ENCODE measurements at places on chromosomes 3 and 15.

DNA sequence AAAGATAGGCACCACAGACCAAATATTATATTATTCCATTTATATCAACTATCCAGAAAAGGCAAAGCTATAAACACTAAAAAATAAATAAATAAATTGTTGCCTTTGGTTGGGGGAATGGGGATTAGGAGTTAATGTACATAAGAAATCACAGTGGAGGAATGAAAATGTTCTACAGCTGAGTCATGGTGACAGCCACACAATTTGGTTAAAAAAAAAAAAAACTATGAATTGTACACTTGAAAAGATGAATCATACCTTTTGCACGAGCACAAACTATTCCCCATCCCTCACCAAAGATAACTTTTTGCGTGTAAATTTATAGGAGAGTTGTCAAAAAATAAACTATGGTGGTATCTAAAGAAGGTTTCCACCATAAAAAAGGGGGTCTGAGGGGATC is 103.2 kb downstream of the TBC1D5 start:
- DNase-seq, result no peak

DNA sequence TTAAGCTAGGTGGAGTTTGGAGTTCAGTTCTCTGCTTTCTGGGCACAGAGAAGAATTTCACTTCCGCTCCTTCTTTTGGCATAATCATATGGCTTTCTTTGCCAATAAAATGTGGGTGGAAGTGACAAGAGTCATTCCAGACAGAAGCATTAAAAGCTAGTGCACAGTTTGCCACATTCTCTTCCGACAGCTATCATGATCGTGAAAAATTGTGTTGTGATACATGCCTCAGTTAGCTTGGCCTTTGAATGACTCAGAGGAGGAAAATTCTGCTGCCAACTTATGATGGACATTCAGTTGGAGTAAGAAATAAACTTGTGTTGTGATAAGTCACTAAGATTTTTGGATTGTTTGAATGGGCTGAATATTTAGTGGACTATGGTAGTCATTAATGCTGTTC is 291.7 kb upstream of the SATB1 start:
- DNase-seq, result no peak

DNA sequence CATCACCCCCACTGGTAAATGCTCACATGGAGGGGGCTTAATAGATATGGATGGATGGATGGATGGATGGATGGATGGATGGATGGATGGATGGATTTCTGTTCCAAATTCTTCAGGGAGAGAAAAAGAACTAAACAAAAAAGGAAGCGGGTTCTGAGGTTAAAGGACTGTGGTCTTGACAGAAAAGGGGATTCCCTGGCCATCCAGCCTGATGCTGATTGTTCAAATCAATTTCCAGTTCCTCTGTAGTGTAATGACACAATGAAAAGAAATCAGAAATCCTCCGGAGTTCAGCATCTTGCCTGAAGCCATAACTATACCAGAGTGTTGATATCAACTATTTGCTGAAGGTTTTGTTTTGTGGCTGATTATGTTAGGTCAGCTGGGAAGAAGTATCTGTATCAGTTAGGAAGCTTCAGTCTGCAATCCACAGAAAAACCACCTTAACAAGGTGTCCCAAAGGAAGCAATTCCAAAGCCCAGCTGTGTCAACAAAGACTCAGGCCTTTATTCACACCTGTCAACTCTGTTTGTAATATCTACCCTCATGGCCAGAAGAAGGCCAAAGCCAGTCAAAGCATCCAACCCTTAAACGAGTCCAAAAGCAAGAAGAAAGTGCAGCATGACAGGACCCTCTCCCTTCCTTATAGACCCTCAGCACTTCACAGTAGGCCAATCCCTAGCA is 24.5 kb upstream of the RASA2 start:
- no peak for DNase-seq

DNA sequence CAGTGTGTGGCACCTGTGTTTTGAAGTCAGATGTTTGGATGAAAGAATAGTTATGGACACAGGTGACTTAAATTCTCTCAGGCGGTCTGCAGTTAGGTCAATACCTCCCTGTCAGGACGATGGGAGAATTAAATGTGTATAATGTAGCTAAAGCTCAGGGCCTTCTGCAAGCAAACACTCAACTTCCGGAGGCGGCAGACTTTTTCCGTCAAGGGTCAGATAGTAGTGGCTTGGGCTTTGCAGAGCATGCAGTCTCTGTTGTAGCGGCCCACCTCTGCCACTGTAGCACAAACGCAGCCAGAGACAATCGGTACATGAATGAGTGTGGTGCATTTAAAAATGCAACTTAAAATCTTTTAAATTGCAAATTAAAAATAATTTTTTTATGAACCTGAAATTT is 47.4 kb downstream of the CMTM8 start:
- DNase-seq, result no peak

GRCh38 chr3:69746119-69746518 is 6.9 kb downstream of the MITF start:
- no peak for DNase-seq

DNA sequence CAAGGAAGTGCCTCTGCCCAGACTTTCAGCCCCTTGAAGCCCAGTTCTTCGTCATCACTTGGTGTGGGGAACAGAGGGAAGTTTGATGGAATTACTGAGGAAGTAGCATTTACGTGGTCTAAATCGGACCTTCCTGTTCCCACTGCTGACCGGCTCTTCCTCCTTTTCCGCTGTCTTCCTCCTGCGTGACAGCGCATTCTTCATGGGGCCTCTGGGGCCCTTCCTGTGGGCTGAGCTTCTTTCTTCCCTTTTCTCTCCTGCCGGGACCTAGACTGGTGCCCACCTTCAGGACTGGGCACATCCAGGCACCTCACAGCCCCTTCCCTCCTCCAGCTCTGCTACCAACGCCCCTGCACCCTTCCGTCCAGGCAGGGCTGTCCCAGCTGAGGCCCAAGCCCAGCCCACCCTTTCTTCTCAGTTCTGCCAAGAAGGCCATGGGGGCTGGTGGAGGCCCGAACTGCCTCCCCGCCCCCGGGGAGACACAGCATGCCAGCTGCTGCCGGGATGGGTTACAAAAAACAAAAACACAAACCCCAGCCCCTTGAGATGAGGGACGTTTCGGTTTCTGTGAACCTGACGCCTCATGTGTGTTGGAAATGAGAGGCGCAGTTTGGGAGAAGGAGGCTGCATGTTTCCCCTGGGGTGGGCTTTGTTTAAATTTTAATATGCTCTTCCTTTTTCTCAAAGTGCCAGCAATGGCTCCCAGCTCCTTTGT is 19.1 kb downstream of the ZNF710 start:
- DNase-seq, result no peak

DNA sequence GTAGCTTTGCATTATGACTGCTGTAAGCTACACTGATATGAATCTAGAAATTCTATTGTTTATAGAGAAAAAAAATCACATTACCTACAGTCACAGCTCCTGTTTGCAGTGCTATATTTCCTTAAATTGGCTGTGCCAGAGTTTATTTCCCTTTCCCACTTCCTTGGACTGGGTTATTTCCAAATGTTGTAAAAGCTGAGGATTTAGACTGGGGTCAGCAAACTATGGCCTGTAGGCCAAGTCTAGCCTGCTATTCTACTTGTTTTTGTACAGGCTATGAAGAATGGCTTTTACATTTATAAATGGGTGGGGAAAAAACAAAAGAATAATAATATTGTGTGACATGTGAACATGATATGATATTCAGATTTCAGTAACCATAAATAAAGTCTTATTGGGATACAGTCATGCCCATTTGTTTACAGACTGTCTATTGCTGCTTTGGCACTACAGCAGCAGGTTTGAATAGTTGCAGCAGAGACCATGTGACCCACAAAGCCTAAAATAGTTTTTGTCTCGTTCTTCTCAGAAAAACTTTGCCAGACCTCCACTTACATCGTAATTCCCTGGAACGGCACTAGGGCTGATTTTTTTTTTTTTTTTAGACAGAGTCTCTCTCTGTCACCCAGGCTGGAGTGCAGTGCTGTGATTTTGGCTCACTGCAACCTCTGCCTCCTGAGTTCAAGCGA is 7.8 kb downstream of the GLDN start:
- DNase-seq, result no peak

DNA sequence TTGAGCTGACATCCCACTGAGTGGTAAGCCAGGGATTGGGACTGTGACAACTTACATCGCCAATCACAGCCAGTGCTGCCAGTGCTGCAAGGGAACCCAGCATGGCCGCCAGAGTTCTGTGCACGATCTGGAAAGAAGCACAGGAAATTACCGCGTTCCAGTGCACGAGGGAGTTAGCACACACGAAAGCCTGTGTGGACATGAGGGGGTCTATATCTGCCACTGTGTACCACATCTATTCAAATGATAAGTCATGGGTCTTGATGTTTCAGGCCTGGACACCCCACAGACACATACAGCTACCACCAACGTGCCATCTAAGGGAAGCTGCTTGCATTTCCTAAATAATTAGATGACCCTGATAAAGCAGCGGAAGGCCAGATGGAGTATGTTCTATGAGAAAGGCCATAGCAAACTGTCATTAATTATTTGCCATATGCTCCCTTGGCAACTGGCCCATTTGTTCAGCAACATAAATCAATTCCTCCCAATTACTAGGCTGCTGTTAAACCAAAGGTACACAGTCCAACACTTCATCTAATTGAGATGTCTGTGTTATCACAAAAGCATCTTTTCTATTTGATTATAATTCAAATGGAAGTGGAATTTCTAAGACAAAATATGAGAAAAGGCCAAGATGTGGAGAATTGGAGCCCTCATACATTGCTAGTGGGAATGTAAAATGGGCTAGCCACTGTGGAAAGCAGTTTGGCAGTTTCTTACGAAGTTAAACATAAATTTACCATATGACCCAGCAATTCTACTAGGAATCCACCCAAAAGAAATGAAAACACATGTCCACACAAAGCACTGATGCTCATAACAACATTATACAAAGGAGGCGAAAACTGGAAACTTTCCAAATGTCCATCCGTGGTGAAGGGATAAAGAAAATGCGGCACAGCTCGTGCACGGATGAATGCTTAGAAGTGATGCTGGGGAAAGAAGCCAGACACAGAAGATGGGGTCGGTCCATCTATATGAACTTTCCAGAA is 108.3 kb downstream of the OCA2 start:
- no peak for DNase-seq

Measured in CD4-positive, alpha-beta T cell treated with Interleukin-10 for 1 hour (primary cell).